ENCODE measurements at places on chromosomes 1 and 21.

DNA sequence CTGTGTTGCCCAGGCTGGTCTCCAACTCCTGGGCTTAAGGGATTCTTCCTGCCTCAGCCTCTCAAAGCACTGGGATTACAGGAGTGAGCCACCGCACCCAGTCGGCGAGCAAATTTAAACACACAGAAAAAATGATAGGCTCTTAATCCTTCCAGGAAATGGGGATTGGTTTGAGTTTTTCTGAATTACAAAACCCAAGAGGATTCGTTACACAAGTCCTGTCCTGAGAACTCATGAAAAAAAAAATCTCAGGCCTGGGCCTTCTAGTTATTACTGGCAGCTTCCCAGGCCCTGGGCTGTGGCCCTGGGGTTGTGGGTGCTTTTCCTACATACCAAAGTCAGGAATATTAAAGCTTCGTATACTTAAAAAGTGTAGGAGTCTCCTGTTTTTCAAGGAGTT lies 6.3 kb upstream of the IFNGR2 start:
- DNase-seq: peak; percentile 28
- H3K4me1 ChIP-seq: peaks cover under 1% of the 10 kb centered on the region
- no peaks in the 10 kb centered on the region for H3K27me3 ChIP-seq
- no peaks in the 10 kb centered on the region for H3K36me3 ChIP-seq
- no peak overlapping the region for H3K4me3 ChIP-seq
- H3K27ac ChIP-seq: no peak overlapping the region

- no peak overlapping the region for H3K4me3 ChIP-seq
- no peaks in the 10 kb centered on the region for H3K36me3 ChIP-seq
- H3K27ac ChIP-seq: no peak overlapping the region
- H3K27me3 ChIP-seq: no peaks in the 10 kb centered on the region
- DNase-seq: no peak
Observed at GRCh38 chr1:101187297-101187696, 49.5 kb upstream of the S1PR1 start.

- H3K27ac ChIP-seq: no peak overlapping the region
- H3K4me1 ChIP-seq: peaks cover 9% of the 10 kb centered on the region
- no peak for DNase-seq
- no peak overlapping the region for H3K4me3 ChIP-seq
- H3K27me3 ChIP-seq: no peaks in the 10 kb centered on the region
Observed at GRCh38 chr1:24190983-24191461, 3.9 kb upstream of the IFNLR1 start.

DNA sequence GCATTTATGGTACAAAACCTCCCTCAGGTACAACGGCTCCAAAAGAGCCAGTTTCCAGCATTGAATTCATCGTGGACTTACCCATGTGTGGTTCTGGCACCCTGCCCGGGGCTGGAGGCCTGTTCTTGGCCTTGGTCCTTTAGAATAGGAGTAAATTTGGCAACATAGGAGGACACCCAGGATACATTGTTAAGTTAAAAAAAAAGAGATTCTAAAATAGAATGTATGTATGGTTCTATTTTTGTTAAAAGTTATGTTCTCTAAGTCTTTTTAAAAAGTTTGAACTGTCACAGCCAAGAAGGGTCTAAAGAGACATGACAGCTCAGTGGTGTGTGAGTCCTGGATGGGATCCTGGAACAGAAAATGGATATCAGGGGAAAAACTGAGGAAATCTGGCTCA lies 25.9 kb downstream of the EPHX1 start:
- no peak overlapping the region for H3K27ac ChIP-seq
- no peak overlapping the region for H3K4me3 ChIP-seq
- DNase-seq: no peak
- H3K36me3 ChIP-seq: no peaks in the 10 kb centered on the region
- H3K27me3 ChIP-seq: no peaks in the 10 kb centered on the region

GRCh38 chr21:25845729-25846256 lies 111.0 kb downstream of the GABPA start:
- H3K27ac ChIP-seq: no peak overlapping the region
- no peaks in the 10 kb centered on the region for H3K36me3 ChIP-seq
- no peaks in the 10 kb centered on the region for H3K4me1 ChIP-seq
- no peaks in the 10 kb centered on the region for H3K27me3 ChIP-seq

DNA sequence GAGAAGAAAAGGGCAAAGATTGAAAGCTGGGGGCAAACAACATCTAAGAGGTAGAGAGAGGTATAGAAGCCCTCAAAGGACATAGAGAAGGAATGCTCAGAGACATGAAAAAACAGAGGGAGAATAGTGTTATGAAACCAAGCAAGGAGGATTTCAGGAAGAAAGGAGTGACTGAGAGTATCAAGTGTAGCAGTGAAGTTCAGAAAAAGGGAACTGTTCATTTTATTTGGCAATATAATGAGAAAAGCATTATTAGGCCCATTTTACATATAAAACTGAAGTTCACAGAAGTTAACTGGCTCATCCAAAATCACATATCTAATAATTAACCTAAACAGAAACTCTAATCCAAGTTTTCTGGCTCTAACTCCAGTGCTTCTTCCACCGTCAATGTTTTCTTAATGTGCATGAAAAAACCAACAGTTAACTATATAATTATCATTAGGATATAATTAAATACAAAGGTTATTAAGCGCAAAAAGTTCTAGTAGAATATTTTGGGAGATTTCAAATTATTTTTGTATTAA lies 17.7 kb downstream of the NEXN start:
- H3K27ac ChIP-seq: no peak overlapping the region
- H3K27me3 ChIP-seq: no peaks in the 10 kb centered on the region
- no peak overlapping the region for H3K4me3 ChIP-seq
- H3K36me3 ChIP-seq: no peaks in the 10 kb centered on the region
- no peaks in the 10 kb centered on the region for H3K4me1 ChIP-seq

GRCh38 chr1:11964656-11965055 lies 15.6 kb upstream of the MFN2 start:
- H3K36me3 ChIP-seq: peaks cover 54% of the 10 kb centered on the region
- H3K27me3 ChIP-seq: no peaks in the 10 kb centered on the region
- H3K4me1 ChIP-seq: peaks cover 3% of the 10 kb centered on the region
- H3K27ac ChIP-seq: no peak overlapping the region
- no peak overlapping the region for H3K4me3 ChIP-seq

GRCh38 chr1:185200889-185201288 lies 43.9 kb downstream of the SWT1 start:
- H3K27ac ChIP-seq: no peak overlapping the region
- H3K27me3 ChIP-seq: no peaks in the 10 kb centered on the region
- no peaks in the 10 kb centered on the region for H3K4me1 ChIP-seq
- DNase-seq: no peak

Data from A673 (cell line).